EH (cell line): ENCODE measurements at places on chromosomes 12 and 14.
A peak's percentile ranks its signal among the peaks of the same experiment; 100 is the strongest.

- no peak for DNase-seq
Measured at GRCh38 chr12:6343518-6343917, 1.6 kb upstream of the TNFRSF1A start.

DNA sequence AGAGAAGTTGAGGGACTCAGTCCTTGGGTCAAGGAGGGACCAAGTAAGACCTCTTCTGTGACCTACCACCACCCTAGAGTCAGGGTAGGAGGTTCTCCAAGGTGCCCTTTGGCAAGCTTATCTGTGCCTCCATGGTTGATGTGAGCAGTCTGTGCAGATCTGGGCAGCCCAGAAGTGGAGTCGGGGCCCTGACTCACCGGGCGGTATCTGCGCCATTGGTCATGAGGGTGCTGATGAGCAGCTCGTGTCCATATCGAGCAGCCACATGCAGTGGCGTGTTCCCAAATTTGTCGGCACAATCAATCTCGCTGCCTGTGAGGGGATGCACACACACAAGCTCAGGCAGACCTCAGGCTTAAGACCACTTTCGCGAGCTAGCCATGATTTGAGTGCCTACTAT is 5.1 kb downstream of the ANKRD52 start:
- no peak for DNase-seq

DNA sequence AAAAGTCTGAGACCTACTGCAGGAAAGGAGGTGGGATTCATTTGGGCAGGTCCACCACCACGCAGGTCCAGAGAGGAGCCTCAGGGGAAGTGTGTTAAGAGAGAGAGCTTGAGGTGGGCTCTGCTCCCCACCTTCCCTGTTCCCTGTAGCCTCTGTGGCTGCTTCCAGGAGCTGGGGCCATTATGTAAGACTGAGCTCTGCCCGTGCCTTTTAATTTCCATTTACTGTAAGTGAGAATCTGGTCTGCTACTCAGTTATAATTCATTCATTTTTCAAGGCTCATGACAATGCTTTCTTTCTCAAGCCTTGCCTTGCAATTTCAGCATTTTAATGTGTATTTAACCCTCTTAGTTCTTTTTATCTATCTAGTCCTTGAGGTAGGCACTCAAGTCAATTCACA is 8.3 kb downstream of the SLC4A8 start:
- no peak for DNase-seq

- no peak for DNase-seq
Measured at GRCh38 chr14:104389326-104390220, 190.0 kb upstream of the C14orf180 start.

DNA sequence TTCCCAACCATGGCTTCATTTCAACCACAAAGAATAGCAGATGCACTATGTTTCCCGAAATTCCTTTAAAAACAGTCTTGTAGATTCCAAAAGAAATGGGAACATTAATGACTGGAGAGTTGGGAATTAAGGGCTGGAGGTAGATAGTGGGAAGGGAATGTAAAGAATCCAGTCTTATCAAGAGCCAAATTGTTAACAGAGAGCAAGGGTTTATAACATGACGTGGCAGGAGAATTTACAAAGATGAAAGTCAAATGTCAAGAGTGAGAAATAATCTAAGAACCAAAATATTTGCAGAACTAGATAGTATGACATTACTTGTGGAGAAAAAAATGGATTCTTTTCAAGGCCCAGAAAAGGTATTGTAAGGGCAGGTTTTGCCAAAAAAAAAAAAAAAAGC is 200.9 kb downstream of the GRIN2B start:
- no peak for DNase-seq

GRCh38 chr12:126545411-126545810 is 1480.2 kb downstream of the AACS start:
- DNase-seq: no peak

DNA sequence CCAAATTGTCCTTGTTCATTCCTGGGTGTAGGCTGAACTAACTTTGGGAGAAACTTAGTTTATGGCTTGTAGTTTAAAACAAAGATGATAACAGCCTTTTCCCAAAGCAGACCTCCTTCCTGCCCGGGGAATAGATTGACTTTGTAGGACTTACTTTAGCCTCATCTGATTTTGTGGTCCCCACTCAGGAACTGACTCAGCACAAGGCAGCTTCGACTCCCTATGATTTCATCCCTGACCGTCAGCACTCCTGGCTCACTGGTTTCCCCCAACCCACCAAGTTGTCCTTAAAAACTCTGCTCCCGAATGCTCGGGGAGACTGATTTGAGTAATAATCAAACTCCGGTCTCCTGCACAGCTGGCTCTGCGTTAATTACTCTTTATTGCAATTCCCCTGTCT is 40.1 kb upstream of the DDHD1 start:
- no peak for DNase-seq

DNA sequence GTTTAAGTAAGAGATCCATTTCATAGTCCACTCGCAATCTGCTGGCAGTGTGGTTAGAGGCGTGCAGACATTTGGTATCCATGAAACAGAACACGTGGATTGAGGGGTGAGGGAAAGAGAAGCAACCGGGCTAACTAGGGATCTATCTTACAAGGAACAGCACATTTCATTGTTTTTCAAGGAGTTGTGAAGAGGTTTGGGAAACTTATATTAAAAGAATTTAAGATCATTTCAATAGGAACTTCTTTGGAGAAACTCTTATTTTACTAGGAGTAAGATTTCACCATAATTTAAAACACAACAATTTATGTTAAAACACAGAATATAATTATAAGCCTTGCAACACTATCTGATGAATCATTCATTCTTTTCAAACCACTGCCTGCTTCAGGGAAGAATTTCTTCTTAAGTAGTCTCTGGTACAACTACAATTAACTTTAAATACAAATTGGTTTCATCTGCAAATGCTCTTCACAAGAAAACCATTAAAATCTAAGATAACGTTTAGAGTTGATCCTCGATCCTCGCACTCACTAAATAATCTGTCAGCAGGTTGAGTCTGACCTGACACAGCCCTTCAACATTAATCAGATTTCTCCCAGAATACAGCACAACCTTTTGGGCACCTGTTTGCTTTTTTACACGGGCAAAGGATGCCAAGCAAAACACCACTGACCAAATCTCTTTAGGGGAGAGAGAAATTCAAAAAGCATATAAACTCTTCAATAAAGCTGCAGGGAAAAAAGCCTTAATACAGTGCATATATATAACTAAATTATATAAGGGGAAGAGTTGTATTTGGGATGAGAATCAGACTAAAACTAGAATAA is 27.3 kb downstream of the PPTC7 start:
- DNase-seq: peak; percentile 83

DNA sequence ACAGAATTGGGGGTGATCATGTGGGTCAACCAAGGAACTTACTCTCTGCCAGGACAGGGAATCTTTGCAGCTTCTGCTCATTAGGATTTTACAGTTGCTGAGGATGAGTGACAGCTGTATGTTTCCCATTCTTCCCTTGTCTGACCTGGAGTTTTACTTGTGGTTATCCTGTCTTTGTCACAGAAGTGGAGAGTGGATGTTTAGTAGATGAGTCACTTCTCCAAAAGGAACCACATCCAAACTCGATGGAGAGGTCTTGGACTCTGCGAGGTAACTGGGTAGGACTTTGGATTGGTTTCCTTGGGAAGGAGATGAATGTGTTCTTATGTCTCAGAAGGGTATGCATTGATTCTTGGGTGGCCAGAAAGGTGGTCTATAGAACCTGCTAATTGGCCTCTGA is 53.8 kb upstream of the USP44 start:
- peak; percentile 79 for DNase-seq

DNA sequence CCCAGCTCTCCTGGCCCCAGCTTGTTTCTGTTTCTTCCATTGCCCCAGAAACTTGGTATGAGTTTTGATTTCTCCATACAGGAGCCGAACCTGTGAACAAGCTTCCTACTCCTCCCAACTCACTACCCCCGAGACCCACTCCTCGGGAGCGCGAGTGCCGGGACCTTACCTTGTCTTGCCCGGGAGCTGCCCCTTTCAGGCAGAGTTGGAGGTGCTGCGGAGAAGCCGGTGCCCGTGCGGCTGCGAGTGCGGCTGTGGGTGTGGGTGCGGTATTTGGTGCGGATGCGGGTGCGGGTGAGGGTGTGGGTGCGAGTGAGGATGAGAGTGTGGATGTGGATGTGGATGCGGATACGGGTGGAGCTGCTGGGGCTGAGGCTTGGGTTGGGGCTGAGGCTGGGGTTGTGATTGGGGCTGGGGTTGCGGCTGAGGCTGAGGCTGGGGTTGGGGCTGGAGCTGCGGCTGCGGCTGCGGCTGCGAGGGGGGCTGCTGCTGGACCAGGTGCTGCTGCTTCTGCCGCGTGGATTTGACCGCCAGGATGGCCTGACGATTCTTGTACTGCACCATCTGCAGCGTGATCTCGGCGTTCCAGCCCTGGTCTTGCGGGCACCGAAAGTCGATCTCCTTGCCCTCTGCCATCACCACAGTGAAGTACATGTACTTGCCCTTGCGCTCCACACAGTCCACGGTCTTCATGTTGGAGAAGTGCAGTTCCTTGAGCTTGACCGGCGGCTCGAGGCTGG is 1.1 kb downstream of the PHLDA1 start:
- peak; percentile 64 for DNase-seq

GRCh38 chr12:66044731-66045130 is 85.8 kb downstream of the LLPH start:
- peak; percentile 77 for DNase-seq

- no peak for DNase-seq
Measured at GRCh38 chr12:123114304-123115083, 36.4 kb downstream of the PITPNM2 start.

GRCh38 chr14:106879241-106879640 is 1352.9 kb downstream of the TMEM121 start:
- DNase-seq: no peak

DNA sequence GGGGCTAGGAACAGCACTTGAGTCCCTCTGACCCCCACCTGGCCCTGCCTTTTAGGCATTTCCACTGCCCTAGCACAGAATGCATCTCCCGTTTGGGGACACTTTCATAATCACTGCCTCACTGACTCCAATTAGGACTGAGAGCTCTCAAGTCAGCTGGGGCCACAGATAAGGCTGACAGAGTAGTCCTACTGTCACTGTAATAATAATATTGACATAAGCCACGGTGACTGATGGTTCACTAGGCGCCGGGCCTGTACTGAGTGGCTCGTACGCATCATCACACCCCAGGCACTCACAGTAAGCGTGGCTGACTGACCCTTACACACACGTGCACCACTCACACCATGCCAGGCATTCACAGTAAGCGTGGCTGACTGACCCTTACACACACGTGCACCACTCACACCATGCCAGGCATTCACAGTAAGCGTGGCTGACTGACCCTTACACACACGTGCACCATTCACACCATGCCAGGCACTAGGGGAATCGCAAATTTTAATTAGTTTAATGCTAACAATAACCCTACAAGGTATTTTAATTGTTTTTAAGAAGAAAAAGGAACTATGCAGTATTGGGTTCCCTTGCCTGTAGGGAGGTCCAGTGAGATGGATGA is 87.7 kb downstream of the CHGA start:
- DNase-seq: no peak

DNA sequence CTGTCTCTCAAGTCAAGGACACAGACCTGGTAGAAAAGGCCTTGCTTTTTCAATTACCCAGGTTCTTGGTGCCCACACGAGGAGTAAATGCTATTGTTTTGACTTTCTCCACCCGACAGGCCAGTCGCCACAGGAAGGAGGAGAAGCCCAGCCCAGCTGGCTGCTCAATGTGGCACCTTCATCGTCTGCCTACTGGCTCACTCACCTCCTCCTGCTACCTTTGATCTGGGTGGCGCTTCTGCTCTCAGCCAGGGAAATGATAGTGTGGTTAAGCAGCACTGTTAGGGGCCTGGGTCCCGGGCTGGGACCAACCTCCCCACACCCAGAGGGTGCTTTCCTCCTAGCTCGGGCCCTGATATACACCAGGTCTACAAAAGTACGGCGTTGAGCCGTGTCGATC is 75.0 kb upstream of the FZD10 start:
- DNase-seq: no peak

GRCh38 chr12:55818886-55819285 is 1.0 kb downstream of the ORMDL2 start:
- peak; percentile 11 for DNase-seq

DNA sequence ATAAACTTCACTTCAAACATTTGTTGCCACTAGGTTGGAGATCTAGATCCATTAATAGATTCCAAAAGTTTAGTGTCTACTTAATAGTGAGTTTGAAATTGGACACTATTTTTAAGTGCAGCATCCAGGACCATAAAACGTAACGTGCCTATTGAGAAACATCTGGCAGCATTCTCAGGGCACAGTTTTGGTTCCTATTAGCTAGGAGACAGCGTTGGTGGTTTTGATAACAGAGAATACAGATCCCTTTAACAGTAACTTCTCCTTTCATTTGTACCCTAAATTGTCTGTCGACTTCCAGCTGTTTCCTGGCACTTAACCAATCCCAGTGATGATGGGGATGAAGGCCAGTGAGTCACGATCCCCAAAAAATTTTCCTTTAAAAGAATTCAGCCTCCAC is 25.8 kb downstream of the KCNK10 start:
- no peak for DNase-seq

DNA sequence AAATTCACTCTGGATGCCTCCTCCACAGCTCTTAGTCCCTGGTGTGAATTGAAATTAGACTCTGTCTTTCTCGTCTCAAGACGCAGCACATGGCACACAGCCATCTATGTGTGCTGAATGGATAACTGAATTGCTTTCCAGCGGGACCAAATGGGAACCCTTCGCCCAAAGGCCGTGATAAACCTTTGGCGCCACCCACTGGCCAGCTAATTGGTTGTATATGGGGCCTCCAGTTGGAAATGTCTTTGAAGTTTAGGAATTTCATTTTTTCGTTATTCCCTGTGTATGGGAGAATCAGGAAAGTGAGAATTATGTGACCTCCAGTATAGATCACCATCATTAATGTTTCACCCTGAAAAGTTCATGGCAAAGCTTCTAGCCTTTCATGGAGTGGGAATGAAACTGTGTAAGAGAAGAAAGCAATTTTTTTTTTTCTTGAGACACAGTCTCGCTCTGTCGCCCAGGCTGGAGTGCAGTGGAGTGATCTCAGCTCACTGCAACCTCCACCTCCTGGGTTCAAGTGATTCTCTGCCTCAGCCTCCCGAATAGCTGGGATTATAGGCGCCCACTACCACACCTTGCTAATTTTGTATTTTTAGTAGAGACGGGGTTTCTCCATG is 9.8 kb upstream of the HSP90AA1 start:
- DNase-seq: peak; percentile 81

GRCh38 chr12:115402443-115403180 is 718.6 kb upstream of the TBX3 start:
- DNase-seq: peak; percentile 23
